ENCODE measurements at places on chromosomes 1 and 21.

DNA sequence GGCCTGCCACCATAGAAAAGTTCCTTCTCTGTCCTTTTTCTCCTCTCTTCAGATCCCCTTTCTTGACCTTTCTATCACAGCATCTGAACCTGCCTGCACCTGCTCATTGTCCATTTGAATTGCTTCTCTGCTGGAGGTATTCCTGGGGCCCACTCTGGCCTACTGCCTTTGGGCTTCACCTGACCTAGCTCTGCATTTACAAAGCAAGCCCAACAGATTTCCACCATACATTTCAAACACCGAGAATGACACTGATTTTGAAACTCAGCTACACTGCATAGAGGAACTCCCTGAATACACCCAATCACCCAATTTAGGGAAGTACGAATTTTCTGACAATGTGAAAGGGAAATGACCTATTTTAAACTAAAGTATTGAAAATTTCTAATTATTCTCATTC lies 284.5 kb upstream of the USP25 start:
- DNase-seq: no peak

GRCh38 chr1:204292740-204293139 lies 67.0 kb downstream of the PLEKHA6 start:
- no peak for DNase-seq

DNA sequence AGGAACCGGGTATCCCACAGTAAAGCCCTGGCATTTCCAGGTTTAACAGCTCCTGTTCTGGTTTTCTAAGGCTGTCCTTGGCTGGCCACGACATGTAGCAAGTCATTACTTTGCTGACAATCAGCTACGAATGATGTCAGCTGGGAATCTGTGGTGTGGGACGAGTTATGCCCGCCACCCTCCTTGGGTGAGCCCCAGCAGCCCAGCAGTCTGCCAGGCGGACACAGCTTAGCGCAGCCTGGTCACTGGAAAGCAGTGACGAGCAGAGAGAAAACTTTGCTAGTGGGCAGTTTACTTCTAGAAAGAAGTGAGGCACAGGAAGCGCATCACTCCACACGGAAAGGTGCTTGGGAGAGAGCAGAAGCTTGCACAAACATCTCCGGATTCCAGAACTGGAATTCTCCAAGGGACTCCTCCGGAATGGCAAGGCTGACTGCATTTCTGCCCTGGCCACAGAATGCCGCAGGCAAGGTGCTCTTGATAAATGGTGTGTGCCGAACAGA lies 15.5 kb upstream of the ZNF436 start:
- no peak for DNase-seq

GRCh38 chr1:161082483-161082882 lies 6.9 kb downstream of the NECTIN4 start:
- DNase-seq: no peak

DNA sequence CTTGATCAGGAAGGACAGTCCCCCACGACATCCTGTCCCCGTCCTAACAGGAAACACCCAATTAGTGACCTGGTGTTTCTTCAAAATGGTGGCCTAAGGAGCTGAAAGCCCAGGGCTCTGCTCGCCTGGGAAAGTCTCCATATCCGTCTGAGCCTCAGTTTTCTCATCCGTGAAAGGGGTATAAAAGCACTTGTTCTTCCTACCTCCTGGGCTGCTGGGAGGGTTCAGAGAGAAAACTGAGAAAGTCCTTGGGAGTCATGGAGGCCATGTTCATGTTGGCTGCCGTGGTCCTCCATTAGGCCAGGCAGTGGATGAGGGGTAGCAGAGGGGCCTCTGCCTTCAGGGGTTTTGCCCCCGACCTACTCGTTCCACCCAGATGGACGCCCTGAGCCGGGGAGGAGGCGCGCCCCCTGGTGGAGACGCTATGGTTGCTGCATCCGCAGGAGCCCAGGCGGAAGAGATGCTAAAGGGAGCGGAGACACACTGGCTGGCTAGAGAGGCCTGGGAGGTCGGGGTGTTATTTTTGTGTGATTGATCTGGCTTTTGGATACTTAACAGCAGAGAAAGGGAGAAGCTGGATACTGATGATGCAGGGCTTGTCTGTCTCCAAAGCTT lies 113.5 kb downstream of the PRDM2 start:
- peak; percentile 28 for DNase-seq

DNA sequence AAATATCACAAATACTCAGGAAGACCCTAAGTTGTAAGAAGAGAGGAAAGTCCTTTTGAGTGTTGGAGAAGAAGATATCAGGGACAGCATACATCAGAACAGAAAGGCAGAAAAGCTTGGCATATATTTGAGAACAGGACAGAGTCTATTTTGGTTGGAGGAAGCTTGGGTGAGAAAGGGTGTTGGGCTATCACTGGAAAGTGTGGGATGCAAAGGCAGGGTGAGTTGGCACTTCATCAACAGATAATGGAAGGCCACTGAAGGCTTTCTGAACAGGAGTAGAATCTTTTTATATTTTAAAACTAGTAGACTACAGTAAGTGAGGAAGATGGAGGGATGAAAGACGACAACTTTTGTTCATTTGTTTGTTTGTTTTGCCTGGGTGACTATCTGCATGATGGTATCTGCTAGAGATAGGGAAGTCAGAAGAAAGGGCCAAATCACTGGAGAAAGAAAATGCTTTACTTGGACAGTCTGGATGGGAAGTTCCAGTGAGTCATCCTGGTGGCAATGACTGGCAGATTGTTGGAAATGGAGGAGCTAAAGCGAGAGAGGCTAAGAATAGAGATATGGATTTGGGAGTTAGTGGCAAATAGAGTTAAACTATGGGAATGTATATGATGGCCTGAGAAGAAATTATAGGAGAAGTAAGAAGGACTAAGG lies 33.7 kb upstream of the KCNA2 start:
- DNase-seq: no peak

GRCh38 chr1:22320587-22321344 lies 130.9 kb upstream of the ZBTB40 start:
- peak; percentile 83 for DNase-seq

- DNase-seq: no peak
These were observed 145.8 kb downstream of the PATJ start for GRCh38 chr1:61887931-61888564.

GRCh38 chr1:90712153-90712856 lies 4.8 kb downstream of the BARHL2 start:
- no peak for DNase-seq

- DNase-seq: peak; percentile 30
These were observed 343.0 kb downstream of the USP25 start for GRCh38 chr21:16072737-16073136.

- DNase-seq: no peak
These were observed 143.2 kb downstream of the HHIPL2 start for GRCh38 chr1:222404710-222405109.

- DNase-seq: no peak
These were observed 34.5 kb upstream of the DIPK1A start for GRCh38 chr1:92995441-92996430.

- DNase-seq: peak; percentile 74
These were observed 8.3 kb upstream of the SLC2A1 start for GRCh38 chr1:42966688-42967612.

DNA sequence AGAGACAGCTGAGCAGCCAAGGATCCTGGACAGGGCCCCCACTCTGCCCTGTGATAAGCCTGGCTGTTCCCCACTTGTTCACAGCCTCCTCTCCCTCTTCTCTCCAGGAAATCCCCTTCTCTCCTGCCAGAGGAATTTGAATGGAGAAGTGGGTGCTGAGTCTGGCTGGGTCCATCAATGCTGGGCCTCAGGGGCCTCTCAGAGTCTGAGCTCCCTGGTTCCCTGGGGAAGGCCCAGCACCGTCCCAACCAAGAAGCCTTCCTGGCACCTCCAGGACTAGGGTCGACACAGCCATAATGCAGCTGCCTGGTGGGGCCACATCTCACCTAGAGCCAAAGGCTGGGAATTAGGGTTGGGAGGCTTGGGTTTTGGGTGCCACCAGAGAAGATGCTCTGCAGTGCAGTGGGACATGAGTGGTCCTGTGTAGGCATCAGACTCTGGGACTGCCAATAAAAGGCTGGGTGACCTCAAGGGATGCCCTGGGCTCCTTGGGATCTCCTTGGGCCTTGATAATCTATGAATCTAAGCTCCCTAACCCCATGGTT lies 2.5 kb downstream of the MYBPH start:
- no peak for DNase-seq

DNA sequence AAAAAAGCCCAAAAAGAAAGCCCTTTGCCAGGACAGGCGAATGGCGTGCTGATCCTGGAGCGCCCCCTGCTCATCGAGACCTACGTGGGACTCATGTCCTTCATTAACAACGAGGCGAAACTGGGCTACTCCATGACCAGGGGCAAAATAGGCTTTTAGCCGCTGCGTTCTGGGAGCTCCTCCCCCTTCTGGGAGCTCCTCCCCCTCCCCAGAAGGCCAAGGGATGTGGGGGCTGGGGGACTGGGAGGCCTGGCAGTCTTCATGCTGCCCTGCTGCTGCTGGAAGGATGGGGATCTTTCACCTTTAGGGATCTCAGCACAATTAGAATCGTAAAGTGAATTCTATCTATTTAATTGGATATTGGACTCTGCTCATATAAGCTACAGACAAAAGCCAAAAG lies 3.6 kb downstream of the TPRG1L start:
- DNase-seq: no peak

DNA sequence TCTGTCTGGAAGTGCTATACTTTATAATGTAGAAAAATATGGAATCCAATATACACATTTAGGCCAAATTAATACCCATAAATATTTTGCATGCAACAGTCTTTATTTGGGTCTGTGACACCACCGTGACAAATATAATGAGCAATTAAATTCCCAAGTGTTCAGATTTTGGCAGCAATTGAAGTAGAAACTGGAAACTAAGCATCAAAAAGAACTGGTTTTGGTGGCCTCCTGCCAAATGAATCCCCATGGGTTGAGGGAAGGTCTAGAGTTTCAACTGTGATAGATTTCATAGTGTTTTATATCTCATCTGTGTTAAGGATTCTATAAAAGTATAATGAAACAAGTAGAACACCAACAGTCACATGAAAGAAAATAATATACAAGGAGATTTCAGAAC lies 88.4 kb downstream of the DPYD start:
- DNase-seq: no peak

DNA sequence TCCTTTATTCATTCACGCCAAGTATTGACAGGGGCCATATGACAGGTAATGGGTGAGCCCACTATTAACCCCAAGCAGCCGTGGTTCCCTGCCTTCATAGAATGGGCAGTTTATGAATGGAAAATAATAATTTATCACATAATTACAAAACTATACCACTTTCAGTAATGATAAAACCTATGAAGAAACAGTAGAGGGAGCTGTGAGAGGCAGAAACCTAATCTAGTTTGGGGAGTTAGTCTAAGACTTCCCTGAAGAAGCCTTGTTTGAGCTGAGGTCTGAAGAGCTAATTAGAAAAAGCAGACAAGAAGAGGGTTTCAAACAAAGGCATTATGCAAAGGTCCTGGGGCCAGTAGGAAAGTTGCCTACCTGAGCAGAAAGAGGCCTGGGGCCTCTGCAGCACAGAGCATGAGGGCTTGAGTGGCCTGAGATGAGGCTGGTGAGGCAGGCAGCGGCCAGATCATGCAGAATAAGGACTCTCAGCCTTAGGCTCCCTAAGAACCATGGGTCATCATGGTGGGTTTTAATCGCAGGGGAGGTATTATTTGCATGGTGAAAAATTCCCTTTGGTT lies 142.8 kb downstream of the ATG4C start:
- DNase-seq: no peak

GRCh38 chr1:106232128-106232527 lies 824.3 kb upstream of the PRMT6 start:
- DNase-seq: no peak

- no peak for DNase-seq
These were observed 19.5 kb downstream of the INKA2 start for GRCh38 chr1:111719674-111720132.

DNA sequence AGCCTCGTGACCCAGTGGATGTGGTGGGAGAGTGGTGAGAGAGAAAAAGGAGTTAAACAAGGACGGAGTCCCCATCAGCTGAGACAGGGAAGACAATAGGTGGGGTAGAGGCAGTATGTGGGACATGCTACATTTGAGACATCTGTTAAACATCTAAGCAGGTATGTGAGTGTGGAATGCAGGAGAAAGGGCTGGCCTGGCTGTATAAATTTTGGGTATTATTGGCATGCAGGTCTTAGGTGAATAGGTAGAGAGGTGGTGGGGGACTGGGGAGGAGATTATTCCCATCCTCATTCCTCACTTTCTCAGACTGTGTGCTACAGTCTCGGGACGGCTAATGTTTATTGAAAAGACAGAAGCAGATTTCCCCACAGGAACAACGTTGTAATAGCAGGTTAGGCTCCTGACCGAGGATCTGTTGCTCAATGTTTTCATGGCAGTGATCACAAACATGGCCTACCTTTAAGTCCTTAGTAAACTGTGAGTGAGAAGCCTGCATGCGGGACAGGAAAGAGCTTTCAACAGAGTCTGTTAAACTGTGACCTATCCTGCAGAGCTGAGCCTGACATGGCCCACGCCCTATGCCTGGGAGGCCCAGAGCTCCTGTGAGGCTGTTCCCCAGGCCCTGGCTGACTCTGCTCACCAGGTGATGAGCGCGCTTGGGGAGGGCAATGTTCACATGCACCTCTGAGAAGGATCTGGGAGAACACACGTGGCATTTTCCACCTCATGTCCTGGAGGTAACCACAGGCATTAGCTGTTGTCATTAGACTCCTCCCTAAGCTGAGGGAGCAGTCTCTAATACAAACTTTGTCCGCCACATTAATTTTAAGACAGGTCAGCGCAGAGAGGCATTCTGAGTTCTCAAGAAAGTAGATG lies 16.5 kb downstream of the VSIG8 start:
- no peak for DNase-seq

- DNase-seq: no peak
These were observed 9.9 kb downstream of the SYNJ1 start for GRCh38 chr21:32717851-32718316.

- no peak for DNase-seq
These were observed 19.0 kb upstream of the RBM15 start for GRCh38 chr1:110320168-110320518.

DNA sequence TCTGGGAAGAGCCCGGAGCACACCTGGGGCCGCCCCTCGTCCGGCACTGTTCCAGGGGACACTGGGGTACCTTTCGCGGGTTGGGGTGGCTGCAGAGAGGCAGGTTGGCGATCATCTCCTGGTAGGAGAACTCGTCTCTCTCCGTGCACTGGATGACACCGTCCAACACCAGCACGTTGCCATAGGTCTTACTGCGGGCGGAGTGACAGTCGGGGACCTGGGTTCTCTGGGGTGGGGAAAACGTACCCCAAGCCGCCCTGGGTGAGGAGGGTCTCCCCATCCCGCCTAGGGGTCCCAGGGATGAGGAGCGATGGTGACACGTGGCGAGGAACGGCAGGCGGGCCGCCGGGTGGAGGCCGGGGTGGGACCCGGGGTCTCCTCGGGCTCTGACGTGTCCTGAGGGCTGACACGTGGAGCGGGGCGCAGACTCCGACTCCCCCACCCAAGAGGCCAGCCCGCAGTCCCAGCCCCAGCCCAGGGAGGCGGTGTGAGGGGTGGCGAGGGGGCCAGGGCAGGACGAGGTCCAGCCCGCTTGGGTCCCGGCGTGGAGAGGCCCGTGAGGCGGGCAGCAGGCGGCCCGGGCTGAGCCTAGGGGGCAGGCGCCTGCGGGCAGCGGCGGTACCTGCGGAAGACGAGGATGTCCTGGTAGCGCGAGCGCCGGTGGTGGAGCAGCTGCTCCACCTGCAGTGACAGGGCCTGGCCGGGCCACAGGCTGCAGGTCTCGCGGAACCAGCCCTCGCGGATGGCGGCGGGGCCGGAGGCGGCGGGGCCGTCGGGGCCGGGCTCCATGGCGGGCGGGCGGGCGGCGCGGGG lies 457 bp downstream of the SRM start:
- no peak for DNase-seq

GRCh38 chr21:45570826-45571601 lies 28.8 kb upstream of the SLC19A1 start:
- no peak for DNase-seq
